ENCODE measurements at places on chromosomes 16 and 17.
A peak's percentile ranks its signal among the peaks of the same experiment; 100 is the strongest.

DNA sequence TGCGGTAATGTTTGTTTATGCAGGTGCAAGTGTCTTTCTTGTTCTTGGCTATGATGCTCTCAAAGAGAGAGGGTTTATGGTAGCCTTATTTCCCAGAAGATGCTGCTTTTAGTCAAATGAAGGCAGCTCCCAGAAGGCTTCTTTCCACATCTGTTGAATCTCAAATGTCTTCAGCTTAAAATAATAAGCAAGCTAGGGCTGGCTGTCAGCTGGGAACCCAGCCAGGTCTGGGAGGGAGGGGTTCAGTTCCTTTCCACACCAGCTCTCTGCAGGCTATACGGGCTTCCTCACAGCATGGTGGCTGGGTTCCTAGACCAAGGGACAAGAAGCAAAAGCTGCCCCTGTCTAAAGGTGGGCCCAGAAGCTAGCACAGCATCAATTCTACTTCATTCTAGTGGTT, 47.4 kb upstream of the ATF7IP2 start:
- H3K36me3 ChIP-seq: no peaks in the 10 kb centered on the region
- H3K4me3 ChIP-seq: no peak overlapping the region
- no peaks in the 10 kb centered on the region for H3K27me3 ChIP-seq
- no peak overlapping the region for H3K27ac ChIP-seq
- H3K4me1 ChIP-seq: no peaks in the 10 kb centered on the region

DNA sequence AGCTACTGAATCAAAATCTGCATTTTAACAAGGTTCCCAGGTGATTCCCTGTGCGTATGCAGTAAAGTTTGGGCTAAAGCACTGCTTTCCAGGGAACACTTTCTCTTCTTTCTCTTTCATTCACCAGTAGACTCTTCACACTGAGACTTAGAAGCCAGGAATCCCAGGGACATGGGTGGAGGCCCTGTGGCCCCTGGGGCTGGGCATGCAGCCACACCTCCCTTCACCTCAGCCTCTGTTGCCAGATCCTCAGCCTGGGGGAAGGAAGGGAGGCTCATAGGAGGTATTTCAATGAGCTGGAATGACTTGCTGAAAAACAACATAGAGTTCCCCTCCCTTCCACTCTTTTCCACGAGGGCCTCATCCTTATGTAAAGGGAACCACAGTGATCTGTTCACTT, 1.2 kb downstream of the G6PC3 start:
- no peak for DNase-seq
- H3K4me3 ChIP-seq: peak overlapping the region; percentile 59
- peaks cover 38% of the 10 kb centered on the region for H3K36me3 ChIP-seq
- H3K27me3 ChIP-seq: no peaks in the 10 kb centered on the region
- peaks cover 58% of the 10 kb centered on the region for H3K4me1 ChIP-seq
- H3K27ac ChIP-seq: peak overlapping the region; percentile 82

- peaks cover 41% of the 10 kb centered on the region for H3K4me1 ChIP-seq
- H3K36me3 ChIP-seq: peaks cover 3% of the 10 kb centered on the region
- H3K27ac ChIP-seq: no peak overlapping the region
- DNase-seq: no peak
- no peak overlapping the region for H3K4me3 ChIP-seq
Observed at GRCh38 chr16:11140098-11140375, 116.0 kb downstream of the SOCS1 start.

DNA sequence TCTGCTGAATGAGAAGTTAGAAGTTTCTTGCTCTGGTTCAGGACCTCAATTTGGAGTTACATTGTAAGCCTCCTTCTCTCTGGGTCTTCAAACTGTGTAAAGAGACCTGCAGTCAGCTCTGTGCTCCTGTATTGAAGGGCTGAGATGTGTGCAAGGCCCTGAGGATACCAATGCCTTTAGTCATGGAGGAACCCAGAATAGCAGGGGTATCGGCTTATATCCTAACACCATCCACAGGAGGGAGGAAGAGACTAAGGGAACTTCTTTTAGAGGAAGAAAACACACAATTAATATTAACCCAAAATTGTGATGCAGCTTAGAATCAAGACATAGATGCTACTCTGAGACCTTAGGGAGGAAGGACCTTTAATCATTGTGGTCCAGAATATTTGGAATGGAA, 36.5 kb downstream of the GLP2R start:
- no peaks in the 10 kb centered on the region for H3K27me3 ChIP-seq
- H3K4me1 ChIP-seq: no peaks in the 10 kb centered on the region
- DNase-seq: no peak
- no peaks in the 10 kb centered on the region for H3K36me3 ChIP-seq
- no peak overlapping the region for H3K27ac ChIP-seq

GRCh38 chr17:42399121-42399520, 10.9 kb upstream of the STAT3 start:
- H3K27ac ChIP-seq: no peak overlapping the region
- peaks cover 18% of the 10 kb centered on the region for H3K4me1 ChIP-seq
- no peak overlapping the region for H3K4me3 ChIP-seq
- no peak for DNase-seq
- H3K27me3 ChIP-seq: no peaks in the 10 kb centered on the region
- peaks cover 28% of the 10 kb centered on the region for H3K36me3 ChIP-seq

GRCh38 chr17:80474231-80474960, 2.0 kb downstream of the NPTX1 start:
- no peak overlapping the region for H3K4me3 ChIP-seq
- no peaks in the 10 kb centered on the region for H3K36me3 ChIP-seq
- H3K4me1 ChIP-seq: peaks cover 45% of the 10 kb centered on the region
- no peak overlapping the region for H3K27ac ChIP-seq
- peaks cover 100% of the 10 kb centered on the region for H3K27me3 ChIP-seq
- no peak for DNase-seq

- H3K27me3 ChIP-seq: no peaks in the 10 kb centered on the region
- DNase-seq: no peak
- H3K4me3 ChIP-seq: no peak overlapping the region
- H3K36me3 ChIP-seq: no peaks in the 10 kb centered on the region
Observed at GRCh38 chr16:17222871-17223401, 247.8 kb downstream of the XYLT1 start.

GRCh38 chr16:56852401-56852730, 12.6 kb upstream of the SLC12A3 start:
- H3K36me3 ChIP-seq: no peaks in the 10 kb centered on the region
- no peak overlapping the region for H3K27ac ChIP-seq
- no peak for DNase-seq
- H3K27me3 ChIP-seq: no peaks in the 10 kb centered on the region
- no peak overlapping the region for H3K4me3 ChIP-seq

GRCh38 chr16:86491640-86492023, 18.7 kb upstream of the FOXF1 start:
- DNase-seq: no peak
- H3K36me3 ChIP-seq: peaks cover 39% of the 10 kb centered on the region
- no peak overlapping the region for H3K4me3 ChIP-seq
- peak overlapping the region; percentile 44 for H3K27ac ChIP-seq
- no peaks in the 10 kb centered on the region for H3K27me3 ChIP-seq

DNA sequence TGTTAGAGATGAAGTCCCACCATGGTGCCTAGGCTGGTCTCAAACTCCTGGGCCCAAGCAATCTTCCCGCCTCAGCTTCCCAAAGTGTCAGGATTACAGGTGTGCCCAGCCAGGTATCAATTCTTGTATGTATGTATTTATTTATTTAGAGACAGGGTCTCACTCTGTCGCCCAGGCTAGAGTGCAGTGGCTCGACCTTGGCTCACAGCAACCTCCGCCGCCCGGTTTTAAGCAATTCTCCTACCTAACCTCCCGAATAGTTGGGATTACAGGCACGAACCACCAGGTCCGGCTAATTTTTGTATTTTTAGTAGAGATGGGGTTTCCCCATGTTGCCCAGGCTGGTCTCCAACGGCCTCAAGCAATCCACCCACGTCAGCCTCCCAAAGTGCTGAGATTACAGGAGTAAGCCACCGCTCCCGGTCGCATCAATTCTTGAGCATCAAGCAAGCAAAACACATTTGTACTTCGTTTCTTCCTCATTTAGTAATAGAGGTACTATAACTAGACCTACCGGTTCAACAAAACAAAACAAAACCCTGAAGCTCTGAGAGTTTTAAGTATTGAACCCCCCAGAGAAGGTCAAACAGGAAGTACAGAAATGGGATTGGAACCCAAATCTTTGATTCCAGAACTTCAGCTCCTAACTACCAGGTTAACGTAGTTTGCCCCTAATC, 1.0 kb upstream of the ZNF500 start:
- H3K27ac ChIP-seq: peak overlapping the region; percentile 26
- H3K27me3 ChIP-seq: no peaks in the 10 kb centered on the region
- peak overlapping the region; percentile 38 for H3K4me3 ChIP-seq
- DNase-seq: no peak
- peaks cover 19% of the 10 kb centered on the region for H3K4me1 ChIP-seq

- no peaks in the 10 kb centered on the region for H3K36me3 ChIP-seq
- H3K27ac ChIP-seq: no peak overlapping the region
- H3K27me3 ChIP-seq: no peaks in the 10 kb centered on the region
- no peak for DNase-seq
- no peak overlapping the region for H3K4me3 ChIP-seq
- peaks cover 34% of the 10 kb centered on the region for H3K4me1 ChIP-seq
Observed at GRCh38 chr17:35768797-35769196, 8.1 kb downstream of the C17orf50 start.

DNA sequence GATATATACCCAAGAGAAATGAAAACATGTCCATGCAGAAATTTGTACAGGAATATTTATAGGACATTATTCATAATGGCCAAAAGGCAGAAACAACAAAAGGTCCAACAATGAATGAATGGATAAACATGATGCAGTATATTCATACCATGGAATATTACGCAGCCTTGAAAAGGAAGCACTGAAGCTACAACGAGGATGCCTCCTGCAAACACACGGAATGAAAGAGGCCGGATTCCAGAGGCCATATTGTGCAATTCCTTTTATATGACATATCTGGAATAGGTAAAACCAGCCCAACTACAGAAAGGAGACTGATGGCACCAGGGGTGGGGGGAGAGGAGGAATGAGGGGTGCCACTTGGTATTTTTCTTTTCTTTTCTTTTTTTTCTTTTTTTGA, 14.5 kb upstream of the CHMP6 start:
- H3K4me1 ChIP-seq: peaks cover 11% of the 10 kb centered on the region
- peaks cover 8% of the 10 kb centered on the region for H3K27me3 ChIP-seq
- H3K36me3 ChIP-seq: no peaks in the 10 kb centered on the region

GRCh38 chr16:85522842-85523601, 90.1 kb upstream of the GSE1 start:
- H3K4me3 ChIP-seq: no peak overlapping the region
- no peak overlapping the region for H3K27ac ChIP-seq

- no peaks in the 10 kb centered on the region for H3K4me1 ChIP-seq
- H3K27ac ChIP-seq: no peak overlapping the region
- H3K4me3 ChIP-seq: no peak overlapping the region
- peaks cover 25% of the 10 kb centered on the region for H3K36me3 ChIP-seq
Observed at GRCh38 chr16:10926094-10926493, 16.2 kb downstream of the DEXI start.

- no peaks in the 10 kb centered on the region for H3K4me1 ChIP-seq
- no peaks in the 10 kb centered on the region for H3K36me3 ChIP-seq
- no peak overlapping the region for H3K27ac ChIP-seq
- H3K27me3 ChIP-seq: no peaks in the 10 kb centered on the region
- DNase-seq: no peak
Observed at GRCh38 chr16:7303052-7303610, 29.5 kb upstream of the RBFOX1 start.

DNA sequence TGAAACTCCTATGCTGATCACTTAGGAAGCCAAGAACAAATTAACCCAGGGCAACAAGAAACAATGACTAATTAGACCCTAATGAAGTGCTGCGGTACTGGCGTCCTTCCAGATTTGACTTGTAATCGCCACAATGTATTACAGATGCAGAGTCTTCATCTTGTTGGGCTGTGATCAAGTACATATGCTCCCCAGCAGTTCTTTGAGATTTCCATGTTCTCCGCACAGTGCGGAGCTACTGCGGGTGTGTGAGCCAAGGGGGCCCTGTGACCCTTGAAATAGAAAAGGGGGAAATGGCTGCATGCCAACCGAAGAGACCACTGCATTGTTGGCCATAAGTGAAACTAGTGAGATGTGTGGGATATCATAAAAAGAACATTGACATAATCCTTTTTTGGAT, 469.9 kb downstream of the MAF start:
- no peak overlapping the region for H3K27ac ChIP-seq
- no peaks in the 10 kb centered on the region for H3K4me1 ChIP-seq
- no peak overlapping the region for H3K4me3 ChIP-seq

DNA sequence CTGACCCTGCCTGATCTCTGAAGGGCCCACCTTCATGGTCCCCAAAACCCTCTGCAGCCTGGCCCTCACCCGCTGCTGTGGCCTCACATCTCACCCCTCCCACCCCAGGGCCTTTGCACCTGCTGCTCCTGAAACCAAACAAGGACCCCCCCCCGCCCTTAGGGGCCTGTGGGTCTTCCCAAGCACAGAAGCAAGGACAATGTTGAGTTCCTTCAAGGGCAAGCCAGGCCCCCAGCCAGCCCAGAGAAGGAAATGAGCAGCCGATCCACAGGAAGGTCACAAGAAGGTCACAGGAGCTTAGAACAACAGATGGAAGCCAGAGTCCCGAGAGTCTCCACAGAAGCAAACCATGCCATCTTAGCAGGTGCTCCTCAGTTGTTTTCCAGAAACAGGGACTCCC, 493 bp upstream of the PDE6G start:
- no peaks in the 10 kb centered on the region for H3K27me3 ChIP-seq
- H3K4me1 ChIP-seq: no peaks in the 10 kb centered on the region
- H3K4me3 ChIP-seq: no peak overlapping the region
- no peaks in the 10 kb centered on the region for H3K36me3 ChIP-seq
- H3K27ac ChIP-seq: no peak overlapping the region

GRCh38 chr17:35117984-35118383, 1.7 kb downstream of the RAD51D start:
- no peak for DNase-seq
- peaks cover 36% of the 10 kb centered on the region for H3K36me3 ChIP-seq
- H3K27me3 ChIP-seq: no peaks in the 10 kb centered on the region
- no peak overlapping the region for H3K4me3 ChIP-seq
- no peak overlapping the region for H3K27ac ChIP-seq

DNA sequence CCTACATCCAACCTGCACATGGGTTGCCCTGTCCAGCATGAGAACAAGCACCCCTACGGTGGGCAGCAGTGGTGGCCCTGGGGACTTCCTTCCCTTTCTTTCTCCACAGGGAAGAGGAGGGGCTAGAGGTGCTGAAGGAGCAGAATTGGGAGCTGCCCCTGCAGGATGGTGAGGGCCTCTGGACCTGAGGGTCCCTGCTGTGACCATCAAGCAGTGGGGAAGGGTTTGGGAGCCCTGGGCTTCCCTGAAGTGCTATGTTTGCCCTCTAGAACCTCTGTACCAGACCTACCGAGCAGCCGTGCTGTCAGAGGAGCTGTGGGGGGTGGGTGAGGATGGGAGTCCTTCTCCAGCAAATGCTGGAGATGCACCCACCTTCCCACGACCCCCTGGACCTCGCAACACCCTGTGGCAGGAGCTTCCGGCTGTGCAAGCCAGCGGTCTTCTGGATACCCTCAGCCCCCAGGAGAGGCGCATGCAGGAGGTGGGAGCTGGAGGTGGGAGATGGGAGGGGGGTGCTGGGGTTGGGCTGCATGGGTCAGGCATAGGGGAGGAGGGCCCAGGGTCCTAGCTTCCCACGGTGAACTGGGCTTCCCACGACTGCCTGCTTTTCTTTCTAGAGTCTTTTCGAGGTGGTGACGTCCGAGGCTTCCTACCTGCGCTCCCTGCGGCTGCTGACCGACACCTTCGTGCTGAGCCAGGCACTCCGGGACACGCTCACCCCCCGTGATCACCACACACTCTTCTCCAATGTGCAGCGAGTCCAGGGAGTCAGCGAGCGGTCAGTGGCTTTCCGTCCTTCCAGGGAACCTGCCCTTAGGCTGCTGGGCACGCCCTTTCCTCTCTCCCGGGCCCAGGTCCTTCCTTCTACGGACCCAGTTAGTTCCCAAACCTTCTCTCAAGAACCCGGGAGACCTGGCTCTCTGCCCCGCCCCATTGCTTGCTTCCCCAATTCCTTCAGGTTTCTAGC, 5.0 kb downstream of the ARHGEF15 start:
- no peak for DNase-seq
- H3K36me3 ChIP-seq: no peaks in the 10 kb centered on the region
- no peak overlapping the region for H3K4me3 ChIP-seq
- H3K27me3 ChIP-seq: peaks cover 22% of the 10 kb centered on the region
- no peak overlapping the region for H3K27ac ChIP-seq

All from SJSA1 (cell line).